Activated CD4-positive, alpha-beta T cell treated with anti-CD3 and anti-CD28 coated beads for 1 hour (primary cell): ENCODE measurements at places on chromosomes 12 and 14.

DNA sequence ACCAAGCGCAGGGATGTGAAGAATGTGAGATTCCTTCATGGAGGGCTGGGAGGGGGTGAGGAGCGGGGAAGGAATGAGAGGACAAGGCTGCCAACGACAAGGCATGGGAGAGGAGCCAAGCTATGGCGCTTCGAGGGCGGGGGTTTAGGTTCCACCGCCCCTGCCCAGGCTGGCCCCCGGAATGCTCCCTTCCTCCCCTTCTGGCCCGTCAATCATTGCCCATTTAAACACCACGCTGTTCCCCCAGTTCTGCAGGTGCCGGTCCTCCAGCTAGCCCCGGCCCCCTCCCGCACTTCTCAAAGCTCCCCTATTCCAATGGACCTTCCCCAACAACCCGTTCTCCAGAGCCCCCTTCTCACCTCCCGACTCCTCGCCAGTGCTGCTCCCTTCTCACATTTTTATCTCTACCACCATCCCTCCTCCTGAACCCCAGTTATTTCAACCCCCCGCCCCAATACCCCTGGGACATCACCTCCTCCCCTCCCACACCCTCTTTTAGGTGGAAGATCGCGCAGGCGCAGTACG lies 428 bp downstream of the RNF41 start:
- no peak for DNase-seq

- DNase-seq = no peak
These were observed 88.9 kb upstream of the ARHGAP5 start for GRCh38 chr14:31988244-31988643.

GRCh38 chr14:52360831-52361230 lies 46.7 kb downstream of the PTGER2 start:
- DNase-seq = no peak

DNA sequence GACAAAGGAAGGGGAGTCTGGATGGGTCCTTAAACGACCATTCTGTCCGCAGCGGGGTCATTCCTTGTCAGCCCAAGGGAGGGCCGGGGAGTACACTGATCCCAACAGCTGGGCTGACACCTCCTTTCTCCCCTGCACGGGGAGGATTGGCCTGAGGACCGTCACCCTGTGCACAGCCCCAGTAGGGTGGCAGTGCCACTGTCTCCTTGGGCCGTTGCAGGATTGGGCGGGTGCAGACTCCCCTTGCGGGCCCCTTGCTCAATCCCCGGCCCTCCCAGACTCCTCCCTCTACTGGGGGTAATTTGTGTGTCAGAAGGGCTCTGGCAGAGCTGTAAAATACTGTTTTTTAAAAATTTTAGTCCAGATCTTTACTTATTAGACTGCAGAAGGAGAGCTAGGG lies 12.6 kb upstream of the AMN start:
- DNase-seq = no peak

GRCh38 chr12:122830517-122831214 lies 4.6 kb upstream of the HIP1R start:
- no peak for DNase-seq

GRCh38 chr14:35336494-35337268 lies 44.5 kb downstream of the PSMA6 start:
- DNase-seq = no peak

DNA sequence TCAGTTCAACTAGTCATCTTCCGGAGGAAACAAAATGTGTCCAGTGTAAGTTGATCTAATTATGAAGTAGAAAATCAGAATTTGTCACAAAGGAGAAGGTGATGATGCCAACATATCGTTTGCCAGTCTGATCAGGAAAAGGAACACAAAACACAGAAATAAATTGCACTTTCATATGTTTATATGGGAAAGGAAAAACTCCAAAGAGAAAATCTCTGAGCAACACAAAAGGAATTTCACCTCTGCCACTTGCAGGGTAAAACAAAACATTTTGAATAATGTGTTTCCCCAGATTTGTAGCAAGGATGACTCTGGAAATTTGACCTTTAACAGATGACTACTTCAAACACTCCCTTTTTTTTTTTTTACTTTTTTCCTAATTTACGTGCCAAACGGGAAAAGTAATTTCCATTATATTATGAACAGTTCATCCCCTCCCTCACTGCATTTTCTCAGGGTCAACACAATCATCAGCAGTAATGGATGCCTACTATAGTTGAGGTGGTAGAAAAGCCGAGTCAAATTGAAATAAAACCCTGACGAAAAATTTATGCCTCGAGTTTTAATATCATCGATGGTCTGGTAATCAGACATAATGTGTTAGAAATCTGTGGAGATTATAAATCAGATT lies 25.6 kb downstream of the MGAT4C start:
- DNase-seq = no peak

GRCh38 chr12:31958569-31959160 lies 550 bp upstream of the RESF1 start:
- no peak for DNase-seq

DNA sequence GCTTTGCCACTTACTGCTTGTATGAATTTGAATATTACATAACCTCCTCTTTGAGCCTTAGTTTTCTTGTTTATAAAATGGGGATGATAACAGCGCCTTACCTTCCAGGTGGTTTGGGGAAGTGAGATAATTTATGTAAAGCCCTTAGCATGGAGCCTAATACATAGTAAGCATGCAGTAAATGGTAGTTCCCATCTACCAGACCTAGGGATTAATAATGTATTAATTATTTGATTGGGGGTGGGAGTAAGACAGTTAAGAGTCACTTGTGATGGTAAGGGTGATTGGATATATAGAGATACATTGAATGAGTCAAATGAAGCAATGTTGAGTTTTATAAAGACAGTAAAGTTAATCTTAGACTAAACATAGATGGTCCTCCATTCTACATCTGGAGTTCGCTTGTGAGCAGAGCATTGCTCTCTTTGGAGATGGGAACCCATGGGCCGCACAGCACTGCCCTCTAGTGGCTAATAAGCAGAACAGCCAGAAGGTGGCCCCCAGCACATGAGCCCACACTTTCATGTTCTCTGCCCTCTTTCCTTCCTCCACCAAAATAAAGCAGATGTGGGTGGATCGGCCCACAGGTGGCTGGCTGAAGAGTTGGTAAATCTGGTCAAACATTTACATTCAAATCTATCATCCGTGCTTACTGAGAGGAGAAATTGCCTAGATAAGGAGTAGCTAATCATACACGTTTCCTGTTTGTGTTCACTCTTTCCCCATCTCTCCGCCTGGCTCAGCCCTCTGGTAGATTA lies 26.5 kb upstream of the TAMALIN start:
- peak; percentile 59 for DNase-seq

- no peak for DNase-seq
These were observed 44.3 kb downstream of the TMTC2 start for GRCh38 chr12:82730953-82731459.

- DNase-seq = no peak
These were observed 716.8 kb downstream of the LRFN5 start for GRCh38 chr14:42323426-42323825.

GRCh38 chr12:44000309-44000952 lies 164.6 kb downstream of the TMEM117 start:
- DNase-seq = no peak

- no peak for DNase-seq
These were observed 73.3 kb upstream of the HIF1A start for GRCh38 chr14:61622051-61622450.

DNA sequence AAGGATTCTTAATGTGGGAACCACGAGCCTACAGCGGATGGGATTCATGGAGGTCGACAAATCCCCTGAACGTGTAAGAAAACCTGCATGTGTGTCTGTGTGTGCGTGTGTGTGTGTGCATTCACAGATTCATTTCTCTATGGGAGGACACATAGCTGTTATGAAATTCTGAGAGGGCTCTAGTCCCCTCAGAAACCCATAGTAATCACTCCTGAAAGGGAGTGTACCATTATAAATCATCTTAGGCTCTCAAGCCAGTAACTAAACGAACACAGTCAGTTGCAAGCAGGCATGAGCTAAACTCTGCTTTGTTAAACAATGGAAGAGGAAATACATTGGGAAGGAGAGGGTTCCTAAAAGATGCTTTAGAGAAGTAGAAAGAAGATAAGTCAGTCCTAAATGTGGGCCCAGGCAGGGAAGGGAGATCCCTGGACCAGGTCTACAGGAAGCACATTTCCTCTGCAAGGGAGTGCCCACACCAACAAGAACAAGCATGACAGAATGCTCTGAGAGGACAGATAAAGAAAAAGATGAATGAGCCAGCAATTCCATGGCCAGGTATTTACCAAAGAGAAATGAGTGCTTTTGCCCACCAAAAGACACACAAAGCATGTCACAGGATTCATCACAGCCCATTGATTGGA lies 91.3 kb downstream of the ITPR2 start:
- DNase-seq = no peak

DNA sequence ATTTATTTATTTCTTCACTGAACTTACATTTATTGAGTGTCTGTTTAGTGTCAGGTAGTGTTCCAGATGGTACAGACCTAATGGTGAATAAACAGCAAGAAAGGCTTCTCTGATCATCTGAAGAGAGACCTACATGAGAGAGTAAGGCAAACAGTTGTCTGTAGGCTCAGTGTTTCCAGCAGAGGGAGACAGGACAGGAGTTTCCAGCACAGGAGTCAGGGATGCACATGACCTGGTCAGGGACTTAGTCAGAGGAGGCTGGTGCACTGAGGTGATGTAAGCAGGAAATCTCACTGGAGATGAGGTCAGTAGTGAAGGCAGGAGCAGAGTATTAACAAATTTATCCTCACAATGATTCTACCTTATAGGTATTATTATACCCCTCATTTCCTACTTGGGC lies 233.2 kb downstream of the MDGA2 start:
- DNase-seq = no peak

DNA sequence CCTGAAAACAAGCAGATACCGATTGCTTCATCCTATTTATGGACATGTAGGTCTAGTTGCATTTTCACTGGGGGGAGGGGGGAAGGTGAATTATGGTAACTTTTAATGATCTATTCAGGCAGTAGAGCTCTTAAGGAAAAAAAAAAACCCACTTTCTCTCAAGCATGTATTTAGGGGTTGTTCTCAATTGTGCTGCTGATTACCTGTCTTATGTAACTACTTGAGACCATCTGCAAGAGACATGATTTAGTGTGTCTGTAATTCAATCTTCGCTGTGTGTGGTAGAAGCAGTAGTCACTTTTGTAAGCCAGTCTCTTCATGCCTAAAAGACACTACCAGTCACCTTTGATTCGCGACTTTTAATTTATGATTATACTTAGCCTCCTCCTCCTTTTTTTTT lies 8.9 kb downstream of the CALM1 start:
- no peak for DNase-seq

DNA sequence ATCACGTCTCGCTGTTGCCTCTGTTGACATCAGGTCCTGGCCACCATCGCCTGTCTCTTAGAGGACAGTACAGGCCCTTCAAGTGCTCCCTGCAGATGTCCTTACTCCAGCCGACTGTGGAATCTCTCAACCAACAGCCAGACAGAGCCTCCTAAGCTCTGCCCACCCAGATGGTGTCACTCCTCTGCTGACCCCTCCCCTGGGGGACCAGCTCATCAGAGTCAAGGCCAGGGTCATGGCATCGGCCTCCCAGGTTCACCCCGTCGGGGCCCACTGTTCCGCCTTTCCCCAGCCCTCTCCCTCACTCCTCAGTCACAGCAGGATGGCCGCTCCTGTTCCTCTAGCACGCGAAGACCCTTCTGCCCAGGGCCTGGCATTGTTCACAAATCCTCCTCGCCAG lies 157.3 kb upstream of the TMEM132C start:
- no peak for DNase-seq

DNA sequence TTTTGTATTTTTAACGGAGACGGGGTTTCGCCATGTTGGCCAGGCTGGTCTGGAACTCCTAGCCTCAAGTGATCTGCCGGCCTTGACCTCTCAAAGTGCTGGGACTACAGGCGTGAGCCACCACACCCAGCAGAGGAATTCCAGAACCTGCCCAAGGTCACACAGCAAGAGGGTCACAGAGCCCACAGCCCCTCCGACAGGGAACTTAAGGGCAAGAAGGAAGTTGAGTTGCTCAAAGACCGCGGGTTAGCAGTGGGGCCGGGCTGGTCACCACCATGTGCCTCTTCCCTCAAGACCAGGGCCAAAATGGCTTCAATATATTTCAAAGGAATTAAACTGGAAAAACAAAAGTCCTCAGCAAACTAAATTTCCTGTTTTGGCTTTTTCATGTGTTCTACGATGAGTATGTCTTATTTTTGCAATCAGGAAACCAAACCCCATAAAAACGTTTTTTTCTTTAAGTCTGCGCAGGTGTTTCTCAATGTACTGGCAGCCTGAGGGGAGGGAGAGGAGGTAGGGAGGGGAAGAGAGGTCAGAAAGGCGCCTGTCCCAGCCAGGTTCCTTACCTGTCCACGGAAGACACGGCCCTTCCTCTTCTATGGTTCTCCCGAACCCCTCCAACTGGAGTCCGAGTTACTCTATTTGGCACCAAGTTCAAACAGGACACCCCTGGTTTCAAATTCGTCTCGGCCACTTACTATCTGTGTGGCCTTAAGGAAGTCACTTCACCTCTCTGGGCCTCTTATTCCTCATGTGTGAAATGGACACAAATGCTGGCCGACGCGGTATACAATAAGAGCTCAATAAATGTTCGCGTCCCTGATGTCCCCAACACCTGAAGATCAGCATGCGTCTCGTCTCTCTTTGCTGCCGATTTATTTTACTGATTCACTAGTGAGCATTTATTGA lies 778 bp downstream of the SLC8B1 start:
- no peak for DNase-seq
